Activated T-cell treated with anti-CD3 and anti-CD28 coated beads for 24 hours (primary cell): ENCODE measurements at places on chromosomes 11 and 22.

GRCh38 chr22:41898645-41899044, 16.2 kb downstream of the SHISA8 start:
- DNase-seq: no peak

DNA sequence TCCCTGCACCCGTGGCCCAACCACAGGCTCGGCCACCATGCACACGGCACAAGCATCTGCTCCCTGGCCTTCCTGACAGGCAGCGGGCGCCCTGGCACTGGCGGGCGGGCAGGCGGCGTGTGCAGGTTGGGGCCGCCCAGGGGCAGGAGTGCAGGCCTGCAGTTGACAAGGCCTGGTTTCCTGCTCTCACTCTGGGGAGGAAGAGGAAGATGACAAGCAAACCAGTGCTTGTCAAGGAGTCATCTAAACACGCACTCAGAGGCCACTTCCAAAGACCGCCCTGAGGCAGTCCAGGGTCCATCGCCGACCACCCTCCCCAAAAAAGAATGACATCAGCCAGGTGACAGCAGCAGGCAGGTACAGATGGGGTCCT, 65.3 kb upstream of the LINC01488 start:
- no peak for DNase-seq

- DNase-seq: no peak
Measured at GRCh38 chr11:31487848-31488247, 21.6 kb downstream of the IMMP1L start.

DNA sequence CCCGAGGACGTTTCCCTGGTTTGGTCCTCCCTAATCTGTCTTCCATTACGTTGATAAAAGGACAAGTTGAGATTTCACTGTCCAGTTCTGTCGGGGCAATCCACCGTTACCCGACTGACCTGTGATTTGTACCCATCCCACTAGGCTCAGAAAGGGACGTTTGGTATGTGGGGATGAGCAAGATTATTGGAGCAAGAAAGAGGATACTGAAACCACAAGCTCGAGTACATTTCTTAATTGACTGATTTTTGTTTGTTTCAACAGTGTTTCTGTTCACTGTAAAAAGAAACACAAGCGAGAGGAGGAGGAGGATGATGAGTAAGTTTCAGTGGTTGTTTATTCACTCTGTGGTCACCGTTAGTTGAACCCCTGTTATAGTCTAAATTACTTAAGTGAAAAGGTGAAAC, 969 bp downstream of the CCDC117 start:
- no peak for DNase-seq

DNA sequence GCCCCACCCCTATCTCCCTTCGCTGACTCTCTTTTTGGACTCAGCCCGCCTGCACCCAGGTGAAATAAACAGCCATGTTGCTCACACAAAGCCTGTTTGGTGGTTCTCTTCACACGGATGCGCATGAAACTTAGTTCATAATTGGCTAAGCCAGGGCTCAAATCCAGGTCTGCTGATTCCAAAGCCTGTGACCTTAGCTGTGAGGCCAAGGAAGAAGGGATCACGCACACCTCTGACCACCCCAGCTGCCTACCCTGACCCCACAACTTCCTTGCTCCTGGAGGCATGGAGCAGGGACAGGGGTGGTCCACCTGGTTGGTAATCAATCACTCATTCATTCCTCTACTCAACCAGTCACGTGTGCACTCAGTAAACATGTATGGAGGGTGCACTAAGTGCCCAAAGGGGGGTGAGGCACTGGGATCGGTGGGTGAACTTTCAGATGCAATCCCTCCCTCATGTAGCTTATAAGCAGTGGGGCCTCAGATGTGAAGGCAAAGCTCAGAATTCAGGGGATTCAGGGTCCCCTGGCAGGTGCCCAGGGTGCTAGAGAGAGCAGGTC, 10.3 kb downstream of the FXYD2 start:
- no peak for DNase-seq

DNA sequence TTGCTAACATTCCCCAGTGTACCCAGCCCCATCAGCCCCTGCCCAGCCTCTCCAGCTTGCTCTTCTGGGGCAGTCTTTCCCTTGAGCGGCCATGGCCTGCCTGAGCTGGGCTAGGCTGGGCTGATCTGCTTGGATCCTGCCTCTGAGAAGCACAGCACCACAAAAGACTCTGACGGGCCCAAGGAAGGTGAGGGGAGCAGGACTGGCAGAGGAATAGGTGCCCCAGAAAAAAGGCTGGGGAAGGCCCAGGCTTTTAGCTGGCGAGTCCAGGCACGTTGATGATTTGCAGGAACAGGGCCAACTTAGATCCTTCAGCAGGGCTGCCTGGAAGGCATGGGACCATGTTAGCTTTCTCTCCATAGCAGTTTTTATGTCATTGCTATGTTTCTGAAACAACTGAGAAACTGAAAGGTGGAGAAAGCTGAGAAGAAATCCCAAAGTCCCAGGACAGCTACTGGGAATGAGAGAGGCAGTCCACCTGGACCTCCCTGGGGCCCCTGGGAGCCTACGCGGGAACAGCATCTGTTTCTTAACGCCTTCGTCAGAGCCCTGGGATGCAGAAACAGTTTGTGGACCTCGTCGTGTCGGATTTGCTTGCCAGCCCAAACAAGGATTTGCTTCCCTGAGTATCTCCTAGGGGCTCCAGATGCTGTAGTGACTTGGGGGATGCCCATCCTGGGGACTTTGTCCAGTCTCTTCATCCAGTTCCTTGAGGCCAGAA, 24.4 kb upstream of the FXYD6 start:
- DNase-seq: no peak

DNA sequence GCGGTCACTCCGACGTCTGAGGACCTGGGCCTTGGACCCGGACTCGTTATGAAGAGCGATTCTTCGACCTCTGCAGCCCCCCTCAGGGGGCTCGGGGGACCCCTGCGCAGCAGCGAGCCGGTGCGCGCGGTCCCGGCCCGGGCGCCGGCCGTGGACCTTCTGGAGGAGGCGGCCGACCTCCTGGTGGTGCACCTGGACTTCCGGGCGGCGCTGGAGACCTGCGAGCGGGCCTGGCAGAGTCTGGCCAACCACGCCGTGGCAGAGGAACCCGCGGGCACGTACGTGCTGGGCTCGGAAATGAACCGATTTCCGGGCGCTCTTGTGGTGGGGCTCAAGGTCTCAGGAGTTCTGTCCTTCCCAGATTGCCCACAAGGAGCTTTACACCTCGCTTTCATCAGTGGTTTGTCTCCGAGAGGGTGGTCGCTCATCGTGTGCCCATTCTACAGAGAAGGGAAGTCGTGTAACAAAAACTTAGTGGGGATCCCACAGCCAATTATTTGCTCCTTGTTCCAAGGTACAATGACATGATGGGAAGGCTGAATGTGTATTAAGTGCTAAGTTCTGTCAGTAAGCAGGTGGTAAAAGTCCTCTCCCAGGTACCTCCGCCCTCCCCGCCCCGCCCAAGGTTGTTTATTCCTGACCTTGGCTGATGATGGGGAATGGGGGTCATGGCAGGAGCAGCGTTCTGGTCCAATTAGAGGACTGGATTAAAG, 695 bp downstream of the PEX26 start:
- DNase-seq: no peak
